Foreskin fibroblast (primary cell): ENCODE measurements at places on chromosomes 13 and 19.
A peak's percentile ranks its signal among the peaks of the same experiment; 100 is the strongest.

- no peak for DNase-seq
These were observed 27.4 kb downstream of the CEBPA start for GRCh38 chr19:33274663-33275558.

DNA sequence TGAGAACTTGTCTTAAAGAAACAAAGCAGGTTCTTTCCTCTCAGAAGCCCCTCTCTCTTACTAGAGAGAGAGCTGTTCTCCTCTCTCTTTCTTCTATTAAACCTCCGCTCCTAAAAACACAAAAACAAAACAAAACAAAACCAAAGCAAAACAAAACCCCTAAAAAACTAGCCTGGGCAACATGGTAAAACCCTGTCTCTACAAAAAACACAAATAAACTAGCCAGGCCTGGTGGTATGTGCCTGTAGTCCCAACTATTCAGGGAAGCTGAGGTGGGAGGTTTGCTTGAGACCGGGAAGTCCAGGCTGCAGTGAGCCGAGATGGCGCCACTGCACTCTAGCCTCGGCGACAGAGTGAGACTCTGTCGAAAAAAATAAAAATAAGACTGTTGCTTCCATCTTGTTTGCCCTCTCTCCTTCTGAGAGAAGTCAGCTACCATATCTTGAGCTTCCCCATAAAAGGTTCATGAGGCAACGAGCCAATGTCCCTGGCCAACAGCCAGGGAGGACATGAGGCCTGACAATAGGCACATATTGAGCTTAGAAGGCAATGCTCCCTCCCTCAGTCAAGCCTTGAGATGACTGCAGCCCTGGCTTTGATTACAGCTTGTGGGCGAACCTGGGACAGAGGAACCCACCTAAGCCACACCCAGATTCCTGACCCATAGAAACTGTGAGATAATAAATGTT, 17.5 kb upstream of the FLT3 start:
- no peak for DNase-seq

GRCh38 chr13:20579191-20579590, 12.2 kb downstream of the IFT88 start:
- DNase-seq, result no peak

DNA sequence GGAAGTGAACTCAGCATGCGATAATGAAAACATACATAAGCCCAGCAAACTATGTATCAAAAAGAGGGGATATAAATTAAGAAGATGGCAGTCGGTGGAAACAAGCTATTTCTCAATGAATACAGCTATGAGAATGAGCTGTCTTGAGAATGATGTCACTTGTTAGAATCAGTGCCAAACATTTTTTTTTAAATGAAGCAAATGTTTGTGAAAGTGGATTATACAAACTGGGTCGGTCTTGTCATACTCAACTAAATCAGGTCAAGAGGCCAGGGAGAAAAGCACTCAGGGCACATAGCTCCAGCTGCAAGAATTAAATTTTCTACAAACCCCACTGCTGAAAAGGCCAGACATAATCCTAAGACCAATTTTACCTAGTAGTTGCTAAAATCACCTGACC, 1048.4 kb downstream of the SLITRK1 start:
- peak; percentile 14 for DNase-seq
